ENCODE measurements at places on chromosomes 6 and 20.

- no peak for DNase-seq
These were observed 503 bp upstream of the GPLD1 start for GRCh38 chr6:24489881-24490280.

- DNase-seq, result no peak
These were observed 251.6 kb downstream of the LAMA2 start for GRCh38 chr6:129134535-129134934.

GRCh38 chr20:47675190-47676142 lies 109.8 kb downstream of the SULF2 start:
- DNase-seq, result no peak

- no peak for DNase-seq
These were observed 235.2 kb downstream of the ALDH8A1 start for GRCh38 chr6:134714679-134715078.

- no peak for DNase-seq
These were observed 1.4 kb downstream of the MCM3 start for GRCh38 chr6:52283111-52283510.

DNA sequence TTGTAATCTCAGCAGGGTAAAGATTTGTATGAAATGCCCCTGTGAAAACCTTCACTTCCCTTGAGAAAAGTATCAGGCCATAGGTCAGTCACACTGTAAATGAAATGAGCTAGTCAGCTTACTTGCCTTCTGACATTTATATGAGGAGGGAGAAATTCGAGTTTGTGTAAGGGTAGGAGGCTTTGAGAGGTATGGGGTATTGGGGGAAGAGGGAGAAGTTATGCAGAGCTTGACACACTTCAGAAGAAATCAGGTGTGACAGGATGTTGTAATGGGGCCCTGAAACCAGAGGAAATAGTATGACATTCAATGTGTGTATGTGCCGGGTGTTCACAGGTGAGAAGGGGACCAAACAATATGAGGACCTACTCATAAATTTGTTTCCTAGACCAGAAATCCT lies 64.2 kb upstream of the CCN6 start:
- DNase-seq, result no peak

- no peak for DNase-seq
These were observed at the start of gene TREML4 for GRCh38 chr6:41228096-41228495. Gene TREML4, plus strand, starts transcription at chr6:41228349. Its CDS starts 79 bp downstream, at chr6:41228428.

DNA sequence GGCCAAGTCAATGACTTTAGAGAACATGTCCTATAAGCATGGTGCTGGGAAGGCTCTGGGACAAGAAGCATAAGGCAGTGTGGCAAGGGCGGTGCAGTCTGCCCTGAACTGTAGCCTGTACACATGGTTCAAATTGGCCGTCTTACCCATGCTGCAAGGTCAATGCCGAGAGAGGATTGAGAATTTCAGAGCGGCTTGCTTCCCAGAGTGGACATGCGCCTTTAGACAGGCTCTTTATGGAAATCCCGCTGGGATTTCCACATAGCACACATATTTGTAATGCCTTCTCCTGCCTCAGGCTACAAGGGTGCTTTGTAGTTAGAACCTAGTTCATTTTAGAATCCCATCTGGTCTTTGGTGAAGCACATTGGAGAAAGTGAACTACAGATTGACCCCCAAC lies 36.1 kb upstream of the CEP162 start:
- no peak for DNase-seq

GRCh38 chr20:32622585-32623468 lies 37.7 kb upstream of the NOL4L start:
- DNase-seq, result no peak

DNA sequence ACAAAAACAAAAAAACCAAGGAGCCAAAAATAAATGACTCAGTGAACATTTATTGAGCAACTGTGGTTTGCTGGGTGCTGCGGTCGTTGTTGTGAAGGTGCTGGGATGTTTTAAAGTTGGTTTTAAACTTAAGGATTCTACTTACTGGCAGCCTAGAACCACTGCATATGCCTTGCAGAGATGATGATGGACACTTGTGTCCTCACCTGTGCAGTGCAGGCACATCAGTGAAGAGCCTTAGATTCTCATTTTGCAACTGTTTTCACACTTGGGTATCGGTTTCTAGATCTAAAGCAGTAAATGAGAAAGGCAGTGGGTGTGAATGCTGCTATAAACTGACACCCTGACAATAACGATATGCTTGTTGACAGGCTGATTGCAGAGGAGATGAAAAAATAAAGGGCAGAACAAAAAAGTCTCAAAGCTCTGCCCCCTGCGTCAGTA lies 68.8 kb downstream of the UTRN start:
- DNase-seq, result no peak

- no peak for DNase-seq
These were observed 15.6 kb downstream of the JAG1 start for GRCh38 chr20:10658051-10658823.

DNA sequence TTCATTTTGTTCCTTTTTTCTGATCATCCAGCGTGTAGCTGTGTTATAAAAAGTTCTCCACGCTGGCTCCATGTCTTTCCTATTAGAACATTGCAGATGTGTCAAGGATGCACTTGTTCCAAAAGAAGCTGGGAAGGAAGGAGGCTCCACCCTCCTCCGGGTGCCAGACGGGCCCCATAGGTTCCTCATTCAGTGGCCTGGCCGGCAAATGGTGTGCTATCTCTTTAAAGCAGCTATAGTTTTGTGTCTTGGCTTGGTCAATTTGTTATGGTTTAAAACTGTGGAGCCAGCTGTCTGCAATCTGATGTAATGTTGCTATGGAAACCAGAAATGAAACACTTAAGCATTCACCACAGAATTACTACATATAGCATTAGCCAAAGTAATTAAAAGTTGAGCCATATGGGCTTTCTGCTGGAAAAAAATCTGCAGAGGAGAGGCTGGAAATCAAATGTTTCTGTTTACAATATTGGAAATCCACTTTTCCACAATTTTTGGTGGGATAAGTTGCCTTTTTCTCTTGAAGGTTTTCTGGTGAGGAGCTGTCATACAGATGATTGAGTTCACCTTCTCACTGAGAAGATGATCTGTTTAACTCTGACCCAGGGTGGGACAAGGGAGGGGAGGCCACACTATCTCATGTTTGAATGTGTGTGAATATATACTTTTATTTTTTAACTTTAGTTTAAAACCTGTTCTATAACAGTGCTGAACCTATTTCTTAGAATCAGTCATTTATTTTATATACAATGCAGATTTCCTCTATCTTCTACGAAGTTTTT lies 167.4 kb downstream of the SASH1 start:
- DNase-seq, result peak; percentile 95

DNA sequence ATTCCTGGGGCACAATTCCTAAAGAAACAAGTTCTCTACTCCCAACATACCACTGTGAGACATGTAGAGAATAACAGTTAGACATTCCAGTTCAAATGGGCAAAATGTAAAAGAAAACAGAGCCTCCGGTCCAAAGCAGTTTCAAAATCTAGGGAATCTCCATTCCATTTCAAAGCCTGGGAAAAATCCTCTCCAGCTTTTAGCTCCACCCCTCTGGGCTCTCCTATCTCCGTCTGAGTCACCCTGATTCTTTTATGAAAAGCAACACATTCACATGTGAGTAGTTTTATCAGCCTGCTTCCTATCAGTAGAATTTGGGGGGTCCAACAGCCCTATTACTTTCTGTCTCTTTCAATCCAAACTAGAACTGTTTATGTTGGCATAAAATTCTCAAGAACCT lies 3.7 kb downstream of the CSNK2A1 start:
- DNase-seq, result peak; percentile 5

- DNase-seq, result no peak
These were observed 124.3 kb downstream of the ARID1B start for GRCh38 chr6:156901309-156902019.

DNA sequence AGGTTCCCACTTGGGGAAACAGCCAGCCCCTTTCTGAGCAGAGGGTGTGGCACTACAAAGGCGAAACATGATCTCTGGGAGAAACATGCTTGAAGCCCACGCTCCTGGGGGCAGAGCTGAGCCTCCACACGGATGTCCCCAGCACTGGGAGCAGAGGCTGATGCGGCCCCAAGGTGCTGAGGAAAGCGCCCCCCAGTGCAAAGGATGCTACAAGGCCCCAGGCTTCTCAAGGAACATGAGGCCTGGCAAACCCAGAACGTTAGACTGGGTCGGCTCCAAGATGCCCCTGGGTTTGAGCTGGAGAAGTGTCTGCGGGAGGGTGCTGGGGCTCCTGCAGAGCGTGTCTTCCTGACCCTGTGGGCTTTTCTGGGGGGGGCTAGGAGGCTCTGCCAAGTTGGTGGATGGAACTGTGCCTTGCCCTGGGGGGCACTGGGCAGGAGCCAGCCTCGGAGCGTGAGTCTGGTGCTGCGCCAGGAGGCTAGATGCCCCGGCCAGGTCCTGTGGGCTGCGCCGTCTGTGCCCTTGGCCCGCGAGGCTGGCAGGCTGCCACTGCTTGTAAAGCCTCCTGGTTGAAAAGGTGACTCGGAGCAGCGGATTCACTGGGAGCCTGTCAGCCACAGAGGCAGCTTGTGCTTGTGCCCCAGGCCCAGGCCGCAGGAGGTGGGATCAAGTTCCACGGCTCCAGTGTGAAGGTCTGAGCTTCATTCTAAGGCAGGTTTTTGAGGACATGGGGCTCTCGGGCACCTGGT lies 8.1 kb downstream of the SYNJ2 start:
- no peak for DNase-seq

- no peak for DNase-seq
These were observed 9.4 kb downstream of the SPDEF start for GRCh38 chr6:34546551-34547321.

DNA sequence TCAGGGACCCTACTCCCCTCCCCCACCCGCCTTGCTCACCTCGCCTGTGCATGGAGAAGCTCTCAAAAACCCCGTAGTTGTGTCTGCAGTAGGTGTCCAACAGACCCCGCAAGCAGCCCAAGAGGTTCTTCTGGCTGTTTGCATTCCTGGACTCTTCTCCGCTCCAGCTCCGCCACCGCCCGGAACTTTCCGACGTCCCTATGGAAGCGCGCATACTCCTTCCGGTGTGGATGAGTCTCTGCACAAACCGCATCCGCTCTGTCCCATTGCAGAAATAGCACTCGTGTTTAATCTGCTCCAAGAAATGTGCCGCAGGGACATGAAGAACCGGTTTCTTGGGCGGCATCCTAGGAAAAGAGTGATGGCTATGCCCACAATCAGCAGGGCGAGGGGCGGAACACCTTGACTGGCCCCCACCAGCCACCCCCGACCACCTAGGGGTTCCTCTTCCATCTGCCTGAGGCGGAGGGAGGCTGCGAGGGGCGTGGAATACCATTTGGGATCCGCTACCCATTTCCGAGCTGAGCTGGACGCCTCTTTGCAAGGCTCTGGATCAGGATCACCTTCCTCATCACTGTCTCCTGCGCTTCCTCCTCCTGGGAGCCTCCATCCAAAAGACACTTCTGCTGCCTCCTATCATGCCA lies 20.2 kb downstream of the HLA-DRA start:
- no peak for DNase-seq

DNA sequence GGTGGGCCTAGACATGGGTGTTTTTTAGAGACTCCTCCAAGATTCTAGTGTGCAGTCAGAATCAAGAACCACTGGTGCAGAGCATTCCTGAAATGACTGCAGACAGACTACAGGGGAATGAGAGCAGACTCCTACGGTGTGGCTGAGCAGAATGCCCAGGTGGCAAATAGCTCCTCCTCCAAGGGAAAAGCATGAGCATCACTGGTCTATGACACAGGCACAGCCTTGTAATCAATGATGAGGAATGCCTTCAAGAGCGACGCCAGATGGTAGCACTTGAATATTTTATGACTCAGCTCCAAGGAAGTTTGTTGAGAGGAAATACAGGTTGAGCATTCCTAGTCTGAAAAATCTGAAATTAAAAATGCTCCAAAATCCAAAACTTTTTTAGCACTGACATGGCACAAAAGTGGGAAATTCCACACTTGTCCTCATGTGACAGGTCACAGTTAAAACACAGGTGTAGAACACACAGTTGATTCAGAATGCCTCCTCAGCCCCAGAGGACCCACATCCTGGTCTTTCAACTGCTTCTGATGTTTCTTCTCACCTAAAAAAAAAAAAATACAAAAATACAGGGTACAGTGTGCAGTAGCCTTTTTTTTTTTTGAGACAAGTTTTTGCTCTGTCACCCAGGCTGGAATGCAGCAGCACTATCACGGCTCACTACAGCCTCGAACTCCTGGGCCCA lies 10.6 kb upstream of the FAM8A1 start:
- DNase-seq, result no peak

DNA sequence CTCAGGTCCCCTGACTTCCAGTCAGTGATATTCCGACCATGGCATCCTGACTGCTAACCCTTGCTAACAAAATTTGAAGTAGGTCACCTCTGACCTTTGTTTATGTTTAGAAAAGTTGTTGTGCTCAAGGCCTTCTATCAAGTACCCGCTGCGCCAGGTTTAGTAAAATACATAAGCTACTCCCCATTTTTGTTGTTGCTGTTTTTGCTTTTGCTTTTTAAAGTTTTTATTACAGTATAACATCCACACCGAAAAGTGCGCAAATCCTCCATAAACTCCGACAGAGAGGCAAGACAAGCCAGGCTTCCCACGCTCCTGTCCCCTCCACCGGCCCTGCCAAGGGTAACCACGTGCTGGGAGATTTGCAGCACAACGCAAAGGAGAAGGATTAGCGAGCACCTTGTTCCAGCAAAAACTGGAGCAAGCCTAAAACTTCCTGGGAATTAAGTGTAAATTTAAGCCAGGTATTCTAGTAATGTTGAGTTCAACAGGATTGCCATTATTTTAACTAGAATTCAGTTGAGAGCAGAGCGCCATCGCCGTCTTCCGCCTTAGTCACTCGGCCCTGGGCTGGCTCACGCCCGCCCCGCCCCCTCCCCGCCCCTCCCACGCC lies 17.8 kb upstream of the HMGN4 start:
- DNase-seq, result no peak

DNA sequence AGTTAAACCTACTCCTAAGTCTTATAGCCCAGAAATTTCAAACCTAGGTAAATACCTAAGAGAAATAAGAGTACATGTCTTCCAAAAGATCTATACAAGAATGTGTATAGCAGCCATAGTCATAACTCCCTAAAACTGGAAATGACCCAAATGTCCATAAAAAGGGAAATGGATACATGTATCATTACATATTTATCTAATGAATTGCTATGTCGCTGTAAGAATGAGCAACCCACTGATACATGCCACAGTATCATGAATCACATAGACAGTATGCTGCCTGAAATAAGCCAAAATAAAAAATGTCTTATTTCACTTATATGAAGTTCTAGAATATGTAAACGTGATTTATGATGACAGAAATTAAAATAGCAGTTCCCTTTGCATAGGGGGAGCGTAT lies 679.5 kb downstream of the MAFB start:
- peak; percentile 47 for DNase-seq

GRCh38 chr6:110653381-110653780 lies 161.9 kb downstream of the CDK19 start:
- DNase-seq, result no peak

GRCh38 chr6:16400248-16400760 lies 161.9 kb downstream of the GMPR start:
- no peak for DNase-seq

GRCh38 chr6:81774542-81774941 lies 22.1 kb upstream of the TENT5A start:
- DNase-seq, result no peak

- no peak for DNase-seq
These were observed 20.4 kb upstream of the EFHC1 start for GRCh38 chr6:52399511-52400312.
